ENCODE measurements at places on chromosomes 2 and 18.
A peak's percentile ranks its signal among the peaks of the same experiment; 100 is the strongest.

- DNase-seq, result no peak
These were observed 30.4 kb downstream of the INPP4A start for GRCh38 chr2:98474979-98475632.

DNA sequence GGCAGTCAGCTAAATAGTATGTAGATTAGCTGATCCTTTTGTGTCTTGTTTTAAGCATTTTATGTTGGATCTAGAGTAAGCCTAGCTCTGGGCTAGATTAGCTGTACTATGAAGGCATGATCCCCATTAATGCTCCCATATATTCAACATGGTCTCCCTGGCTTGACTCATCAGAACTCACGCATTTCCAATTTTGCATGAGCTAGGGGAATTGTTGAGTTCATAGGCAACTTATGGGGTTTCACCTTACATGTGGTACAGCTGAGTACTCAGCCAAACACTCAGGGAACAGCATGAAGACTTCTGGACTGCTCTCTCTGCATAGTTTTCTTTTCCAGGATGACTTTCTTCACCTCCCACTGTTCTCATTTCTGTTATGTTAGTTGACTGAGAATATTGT, 248.2 kb downstream of the TMX3 start:
- no peak for DNase-seq

DNA sequence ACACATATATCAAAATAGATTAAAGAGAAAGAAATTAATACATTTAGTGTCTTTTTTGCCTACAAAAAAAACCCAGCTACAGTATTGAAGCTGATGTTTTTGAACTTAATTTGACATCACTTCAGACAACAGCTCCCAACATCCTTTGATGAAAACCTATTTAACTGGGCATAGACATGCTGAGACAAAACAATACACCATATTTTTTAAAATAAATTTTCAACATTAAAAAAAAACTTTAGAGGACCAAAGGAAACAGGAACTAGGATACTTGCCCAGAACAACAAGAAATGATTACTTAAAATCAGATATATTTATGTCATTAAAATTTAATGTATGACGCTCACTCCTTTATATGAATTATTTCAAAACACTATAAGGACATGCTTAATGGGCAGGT, 178.1 kb downstream of the MREG start:
- no peak for DNase-seq

GRCh38 chr18:72692086-72692485, 147.9 kb upstream of the CBLN2 start:
- DNase-seq, result no peak

GRCh38 chr2:12918835-12919445, 202.2 kb downstream of the TRIB2 start:
- no peak for DNase-seq

- no peak for DNase-seq
These were observed 4.7 kb downstream of the AGAP1 start for GRCh38 chr2:235498541-235498940.

DNA sequence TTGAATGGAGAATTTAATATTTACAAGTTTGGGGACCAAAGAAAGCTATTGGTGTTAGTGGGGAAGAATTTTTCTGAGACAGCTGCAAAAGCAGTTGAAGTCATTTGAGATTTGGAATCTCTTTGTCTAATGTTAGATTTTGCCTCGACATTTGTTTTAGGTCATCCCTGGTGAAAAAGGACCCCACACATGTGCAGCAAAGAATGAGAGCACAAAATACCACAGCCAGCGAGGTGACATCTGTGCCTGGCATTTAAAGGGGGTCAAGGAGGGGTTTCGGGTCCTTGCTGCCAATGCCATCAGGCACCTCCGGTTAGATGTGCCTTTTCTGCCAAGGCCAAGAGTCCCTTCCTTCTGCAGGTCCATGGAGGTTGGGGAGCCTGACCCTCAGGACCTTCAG, 173.3 kb downstream of the TRIB2 start:
- DNase-seq, result no peak

- no peak for DNase-seq
These were observed 59.3 kb upstream of the CCDC68 start for GRCh38 chr18:55018602-55019001.

DNA sequence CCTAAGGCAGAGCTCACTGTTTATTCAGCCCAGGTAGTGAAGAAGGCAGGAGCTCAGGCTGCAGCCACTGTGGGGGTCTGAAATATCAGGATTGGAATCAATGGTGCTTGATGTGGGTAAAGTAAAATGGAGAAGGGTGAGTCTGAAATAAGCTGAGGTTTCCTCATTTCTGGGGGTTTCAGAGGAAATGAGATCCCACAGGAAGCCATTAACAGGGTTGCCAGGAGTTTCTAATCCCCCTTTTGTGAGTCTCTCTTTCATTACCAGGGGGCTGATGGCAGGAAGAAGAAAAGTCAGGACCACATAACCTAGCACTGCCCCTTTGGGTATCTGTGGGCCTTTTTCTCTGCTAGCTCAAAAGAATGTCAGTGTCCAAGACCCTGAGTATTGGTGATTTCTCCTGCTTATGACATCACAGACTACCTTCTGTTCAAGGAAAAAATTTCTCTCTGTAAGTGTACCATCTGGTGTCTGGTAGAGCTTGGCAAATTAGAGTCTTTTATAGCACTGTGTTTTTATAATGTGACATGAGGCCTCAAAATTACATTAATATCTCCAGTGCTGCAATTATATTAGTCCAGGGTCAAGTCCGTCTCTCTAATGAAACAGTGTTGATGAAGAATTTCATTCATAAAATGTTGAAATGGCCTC, 56.0 kb downstream of the LBH start:
- no peak for DNase-seq

DNA sequence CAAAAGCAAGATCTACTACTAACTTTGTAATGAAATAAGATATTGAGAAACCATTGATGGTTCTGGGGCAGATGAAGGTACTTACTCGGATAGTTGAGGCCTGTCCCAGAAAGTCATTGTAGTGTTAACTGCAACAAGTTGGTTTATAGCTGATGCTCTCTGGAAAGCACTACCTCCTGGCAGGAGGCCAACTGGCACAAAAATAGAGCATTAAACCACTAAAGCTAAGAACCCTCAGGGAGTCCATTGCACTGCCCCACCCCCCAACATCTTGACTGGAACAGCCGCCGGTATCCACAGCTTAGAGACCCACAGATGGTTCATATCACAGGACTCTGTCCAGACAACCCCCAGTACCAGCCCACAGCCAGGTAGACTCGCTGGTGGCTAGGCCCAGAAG, 552.5 kb upstream of the CRIM1 start:
- DNase-seq, result no peak

DNA sequence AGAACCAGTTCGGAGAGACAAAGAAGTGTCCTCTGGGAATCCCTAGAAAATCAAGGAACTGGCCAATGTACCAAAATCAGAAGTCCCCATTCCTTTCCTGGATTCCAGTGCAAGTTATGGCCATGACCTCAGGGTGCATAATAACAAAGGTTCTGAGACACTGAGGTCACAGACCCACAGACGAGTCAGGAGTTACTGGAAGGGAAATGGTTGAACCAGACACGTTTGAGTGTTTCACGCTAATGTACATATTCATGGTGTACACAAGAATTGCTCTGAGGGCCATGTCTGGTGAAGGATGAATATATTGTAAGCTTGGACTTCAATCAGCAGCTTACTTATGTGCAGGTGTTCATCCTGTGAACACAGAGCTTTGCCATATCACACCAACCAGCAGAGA, 58.6 kb upstream of the KLHL29 start:
- DNase-seq, result no peak

- no peak for DNase-seq
These were observed 626.2 kb upstream of the CDH7 start for GRCh38 chr18:65124633-65125032.

- no peak for DNase-seq
These were observed 319.9 kb downstream of the MYCN start for GRCh38 chr2:16260041-16260830.

GRCh38 chr18:56937874-56938430, 208.9 kb upstream of the BOD1L2 start:
- no peak for DNase-seq

- DNase-seq, result no peak
These were observed 10.7 kb upstream of the IL1RL2 start for GRCh38 chr2:102176172-102176571.

DNA sequence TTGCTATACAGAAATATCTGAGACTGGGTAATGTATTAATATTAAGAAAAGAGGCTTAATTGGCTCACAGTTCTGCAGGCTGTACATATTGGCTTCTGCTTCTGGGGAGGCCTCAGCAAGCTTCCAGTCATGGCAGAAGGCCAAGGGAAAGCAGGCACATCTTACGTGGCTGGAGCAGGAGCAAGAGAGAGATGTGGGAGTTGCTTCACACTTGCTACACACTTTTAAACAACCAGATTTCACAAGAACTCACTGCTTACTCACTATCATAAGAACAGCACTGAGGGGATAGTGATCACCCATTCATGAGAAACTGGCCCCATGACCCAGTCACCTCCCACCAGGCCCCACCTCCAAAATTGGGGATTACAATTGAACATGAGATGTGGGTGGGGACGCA, 50.6 kb downstream of the MAPRE2 start:
- DNase-seq, result no peak

- DNase-seq, result peak; percentile 51
These were observed 775 bp downstream of the SPRED2 start for GRCh38 chr2:65431421-65432226.

- DNase-seq, result no peak
These were observed 835.7 kb downstream of the DCDC2C start for GRCh38 chr2:4539121-4539520.

DNA sequence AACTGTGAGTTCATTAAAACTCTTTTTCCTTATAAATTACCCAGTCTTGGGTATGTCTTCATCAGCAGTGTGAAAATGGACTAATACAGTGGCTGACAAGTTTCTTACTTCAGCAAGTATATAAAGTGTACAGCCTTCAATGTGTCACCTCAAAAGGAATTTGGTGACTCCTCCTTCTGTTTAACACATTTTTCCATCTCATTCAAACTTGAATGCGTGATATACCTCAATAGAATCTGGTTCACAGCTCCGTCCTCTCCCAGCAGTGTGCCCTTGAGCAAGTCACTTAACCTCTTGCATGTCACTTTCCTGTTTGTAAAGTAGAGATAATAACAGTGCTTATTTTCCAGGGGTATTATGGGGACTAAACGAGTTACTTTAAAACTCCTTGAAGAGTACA, 159.6 kb downstream of the CCBE1 start:
- no peak for DNase-seq

DNA sequence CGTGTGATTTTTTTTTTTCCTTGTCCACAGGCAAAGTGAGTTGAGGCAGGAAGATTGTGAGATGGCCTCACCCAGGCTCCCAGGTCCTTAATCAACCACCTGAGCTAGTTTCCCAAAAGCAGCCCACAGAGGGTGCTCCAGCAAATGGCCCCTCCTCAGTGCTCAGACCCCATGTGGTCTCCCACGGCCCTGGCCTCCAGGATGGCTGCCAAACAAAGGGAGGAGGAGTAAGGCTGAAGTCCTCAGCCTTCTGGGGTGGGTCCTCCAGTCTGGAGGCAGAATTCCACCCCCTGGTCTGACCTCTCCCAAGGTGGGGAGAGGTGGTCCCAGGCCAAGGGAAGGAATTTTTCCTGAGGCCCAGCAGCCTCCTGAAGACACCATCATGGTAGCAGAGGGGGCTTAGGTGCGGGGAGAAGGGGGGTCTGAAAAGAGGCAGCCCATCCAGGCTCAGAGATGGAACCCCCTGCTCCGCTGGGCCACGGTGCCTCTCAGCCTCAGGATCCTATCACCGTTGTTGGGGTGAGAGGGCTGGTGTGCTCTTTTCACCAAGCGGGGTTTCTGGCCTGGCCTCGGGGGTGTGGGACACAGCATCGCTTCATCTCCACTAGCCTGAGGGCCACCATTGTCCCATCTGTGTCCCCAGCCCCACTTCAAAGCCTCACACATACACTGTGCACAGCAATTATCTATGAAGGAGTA, 2.3 kb downstream of the NGEF start:
- DNase-seq, result no peak

GRCh38 chr2:51149725-51150124, 117.8 kb upstream of the NRXN1 start:
- no peak for DNase-seq

DNA sequence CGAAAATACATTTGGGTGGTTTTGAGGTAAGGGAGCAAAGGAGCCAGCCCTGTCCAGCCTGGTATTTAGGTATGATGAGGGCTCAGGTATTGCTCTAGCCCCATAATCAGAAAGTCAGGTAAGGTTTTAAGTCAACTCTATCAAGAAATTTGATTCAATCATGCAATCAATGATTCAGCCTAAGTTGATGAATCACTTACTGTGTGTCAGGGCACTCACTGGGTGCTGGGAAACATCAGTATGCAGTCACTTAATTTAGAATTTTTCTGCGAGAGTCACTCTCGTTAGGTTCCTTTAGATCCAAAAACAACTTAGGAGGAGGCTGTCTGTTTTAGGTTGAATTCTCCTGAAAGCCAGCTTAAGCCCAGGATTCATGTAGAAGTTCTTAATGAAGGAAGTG, 17.7 kb upstream of the SERPINB2 start:
- no peak for DNase-seq

DNA sequence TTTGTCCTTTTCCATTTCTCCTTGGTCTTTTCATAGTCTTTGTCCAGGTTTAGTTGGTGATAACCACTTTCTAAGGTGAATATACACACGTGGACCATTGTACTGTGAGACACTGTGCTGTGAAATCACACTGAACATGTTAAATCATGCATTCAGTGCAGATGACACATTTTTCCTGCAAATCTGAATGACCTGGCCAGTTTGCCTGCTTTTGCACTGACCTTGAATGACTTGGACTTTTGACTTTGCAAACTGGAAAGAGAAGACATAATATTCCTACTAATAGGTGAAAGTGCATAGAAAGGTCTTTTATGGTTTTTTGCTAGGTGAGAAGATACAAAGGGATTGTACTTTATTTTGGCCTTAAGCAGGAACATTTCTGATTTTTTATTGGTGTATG, 21.7 kb upstream of the PHLPP1 start:
- no peak for DNase-seq

- no peak for DNase-seq
These were observed 836.5 kb upstream of the ID2 start for GRCh38 chr2:7845332-7845731.

All from hypothalamus (tissue), 51 donors.